ENCODE measurements at places on chromosomes 1 and 21.

GRCh38 chr1:4515727-4516289 lies 138.6 kb upstream of the AJAP1 start:
- DNase-seq = no peak

DNA sequence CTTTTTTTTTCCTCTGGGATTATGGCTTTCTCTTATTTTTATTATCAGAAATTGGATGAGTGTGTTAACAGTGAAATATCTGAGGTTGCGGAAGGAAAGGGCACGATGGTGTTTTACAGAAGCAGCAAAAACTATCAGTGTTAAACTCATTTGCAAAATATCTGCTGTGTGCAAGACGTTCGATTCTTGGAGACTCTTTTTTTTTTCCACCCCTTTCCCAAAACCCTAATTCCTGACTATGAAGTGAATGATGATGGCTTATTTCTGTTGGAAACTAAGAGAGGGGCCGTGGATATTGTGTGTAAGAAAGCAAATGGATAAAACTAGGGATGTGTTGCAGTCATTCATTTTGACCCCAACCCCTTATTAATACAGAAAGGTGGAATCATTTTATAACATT lies 677 bp downstream of the NCAM2 start:
- DNase-seq = no peak

- DNase-seq = no peak
Observed at GRCh38 chr1:172455451-172455850, 11.6 kb upstream of the PIGC start.

GRCh38 chr1:105419030-105419429 lies 1637.4 kb upstream of the PRMT6 start:
- DNase-seq = no peak

DNA sequence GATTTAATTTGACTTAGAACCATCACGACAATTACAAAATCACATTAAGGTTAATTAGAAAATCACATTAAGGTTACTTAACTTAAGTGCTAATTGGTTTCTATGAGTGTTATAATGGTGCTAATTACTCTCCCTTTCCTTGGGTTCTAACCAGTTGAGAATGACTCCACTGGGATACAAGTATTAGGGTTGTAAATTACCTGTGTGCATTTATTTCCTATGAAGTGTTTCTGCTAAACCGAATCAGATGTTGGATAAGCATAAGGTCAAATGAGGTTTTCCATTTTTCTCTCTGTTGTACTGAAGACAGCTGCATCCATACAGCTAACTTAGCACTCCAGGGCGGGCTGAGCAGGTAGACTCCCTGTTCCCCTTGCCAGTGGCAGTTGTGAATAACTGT lies 610.3 kb upstream of the TMPRSS15 start:
- DNase-seq = no peak
